ENCODE measurements at places on chromosomes 12 and 14.

- DNase-seq, result no peak
Observed at GRCh38 chr14:89013698-89014568, 189.5 kb downstream of the TTC8 start.

DNA sequence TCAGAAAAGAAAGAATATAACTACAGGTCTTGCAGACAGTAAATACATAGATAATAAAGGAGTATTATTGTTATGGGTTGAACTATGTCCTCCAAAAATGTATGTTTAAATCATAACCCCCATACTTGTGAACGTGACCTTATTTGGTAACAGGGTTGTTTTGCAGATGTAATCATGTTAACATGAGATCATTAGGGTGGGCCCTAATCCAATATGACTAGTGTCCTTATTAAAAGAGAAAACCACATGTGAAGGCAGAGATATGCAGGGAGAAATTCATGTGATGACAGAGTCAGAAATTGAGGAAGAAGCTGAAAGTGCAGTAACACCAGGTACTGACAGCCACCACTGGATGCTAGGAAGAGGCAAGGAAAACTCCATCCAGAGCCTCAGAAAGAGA is 29.0 kb downstream of the MAGOHB start:
- no peak for DNase-seq

- DNase-seq, result no peak
Observed at GRCh38 chr12:74538491-74539258, 1.0 kb downstream of the ATXN7L3B start.

DNA sequence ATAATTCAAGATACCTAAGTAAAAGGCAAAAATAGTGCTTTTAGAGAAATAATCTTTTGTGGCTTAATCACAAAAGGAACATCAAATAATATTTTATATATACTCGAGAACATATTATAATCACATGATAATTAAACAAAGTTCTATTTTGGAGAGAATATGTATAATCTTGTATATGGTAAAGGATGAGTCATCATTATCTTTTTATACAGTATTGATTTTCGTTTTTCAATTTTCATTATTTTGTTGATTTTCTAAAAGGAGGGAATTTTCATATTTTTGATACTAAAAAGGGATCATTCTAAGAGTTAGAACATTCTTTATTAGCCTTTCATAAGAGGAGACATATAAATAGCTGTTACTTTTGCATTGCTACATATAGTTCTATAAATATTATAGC is 77.3 kb upstream of the TTC7B start:
- DNase-seq, result no peak

DNA sequence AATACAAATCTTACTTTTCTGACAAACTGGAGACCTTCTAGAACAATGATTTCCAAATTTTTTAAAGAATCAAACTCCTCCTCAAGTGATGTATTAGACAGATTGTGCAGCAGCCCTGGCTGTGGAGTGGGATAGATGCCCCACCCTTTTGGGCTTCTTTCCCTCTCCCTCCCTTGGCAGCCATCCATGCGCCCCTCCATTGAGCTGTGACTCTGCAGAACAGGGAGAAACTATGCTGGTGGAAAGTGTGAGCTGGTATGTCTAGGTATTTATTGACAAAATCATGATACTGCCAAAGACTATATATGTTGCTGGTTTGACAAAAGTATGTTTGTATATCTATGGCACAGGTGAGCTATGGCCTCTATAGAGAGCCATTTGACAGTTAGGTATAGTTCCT is 138.5 kb downstream of the KTN1 start:
- no peak for DNase-seq

- peak; percentile 40 for DNase-seq
Observed at GRCh38 chr14:92783813-92784431, 10.2 kb upstream of the GOLGA5 start.

GRCh38 chr14:70585231-70585630 is 15.2 kb downstream of the MED6 start:
- no peak for DNase-seq

- DNase-seq, result no peak
Observed at GRCh38 chr14:96876747-96877146, 79.6 kb downstream of the VRK1 start.

- DNase-seq, result peak; percentile 4
Observed at GRCh38 chr12:77549383-77550128, 281.1 kb upstream of the NAV3 start.

- peak; percentile 43 for DNase-seq
Observed at GRCh38 chr14:35050652-35051051, 4.6 kb downstream of the FAM177A1 start.

DNA sequence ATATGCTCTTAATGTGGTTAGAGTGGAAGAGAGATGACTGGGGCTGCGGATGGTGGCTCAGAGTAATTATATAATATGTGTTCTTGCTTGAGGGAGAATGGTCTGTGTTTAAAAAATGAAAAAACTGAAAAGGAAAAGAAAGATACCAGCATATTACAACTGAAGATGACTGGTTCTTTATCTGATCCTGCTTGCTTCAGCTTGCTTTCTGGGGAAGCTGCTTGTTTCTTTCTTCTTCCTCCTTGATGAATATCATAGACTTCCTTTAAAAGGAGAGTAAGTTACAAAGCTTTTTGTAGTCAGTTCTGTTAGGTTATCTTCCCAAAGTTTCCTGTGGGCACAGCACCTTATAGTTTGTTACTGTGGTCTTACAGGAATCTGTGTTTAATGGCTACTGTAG is 210.9 kb downstream of the ERC1 start:
- no peak for DNase-seq
